Caudate nucleus (tissue), 63 donors: ENCODE measurements at places on chromosomes 13 and 19.

GRCh38 chr19:53507523-53508442, 30.2 kb upstream of the ZNF331 start:
- DNase-seq = no peak

DNA sequence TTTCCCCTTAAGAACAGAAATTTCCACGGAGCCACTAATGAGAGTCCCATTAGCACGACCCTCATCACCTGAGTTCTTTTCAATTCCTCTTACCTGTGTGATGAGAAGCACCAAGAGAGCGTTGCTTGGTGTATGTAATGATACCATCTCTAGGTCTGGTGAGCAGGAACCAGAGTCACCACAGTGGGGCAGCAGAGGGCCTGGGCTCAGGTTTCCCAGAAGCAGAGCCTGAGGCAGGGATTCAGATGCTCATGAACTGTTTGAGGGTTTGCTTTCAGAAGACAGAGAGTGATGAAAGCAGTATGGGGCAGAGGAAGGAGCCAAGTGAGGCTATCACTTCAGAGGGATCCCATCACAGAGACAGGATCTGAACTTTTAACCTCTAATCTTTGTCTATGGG, 3.1 kb upstream of the PTPRH start:
- DNase-seq = no peak

DNA sequence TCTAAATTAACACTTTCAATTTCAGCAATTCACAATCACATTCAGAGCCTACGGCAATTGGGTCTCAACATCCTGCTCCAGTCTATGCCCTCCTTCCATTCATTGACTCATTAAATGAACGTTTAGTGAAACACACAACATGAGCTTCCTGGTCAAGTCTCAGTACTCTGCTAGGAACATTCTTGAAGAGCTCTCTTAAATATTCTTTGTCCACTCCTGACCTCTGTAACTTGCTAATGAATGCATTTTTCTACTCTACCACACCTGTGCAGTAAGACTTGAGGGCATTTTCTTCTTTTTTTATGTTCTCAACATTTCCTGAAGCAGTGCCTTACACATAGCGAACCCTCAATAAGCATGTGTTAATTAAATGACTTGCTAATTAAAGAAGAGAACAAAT, 168.6 kb downstream of the OXGR1 start:
- no peak for DNase-seq

DNA sequence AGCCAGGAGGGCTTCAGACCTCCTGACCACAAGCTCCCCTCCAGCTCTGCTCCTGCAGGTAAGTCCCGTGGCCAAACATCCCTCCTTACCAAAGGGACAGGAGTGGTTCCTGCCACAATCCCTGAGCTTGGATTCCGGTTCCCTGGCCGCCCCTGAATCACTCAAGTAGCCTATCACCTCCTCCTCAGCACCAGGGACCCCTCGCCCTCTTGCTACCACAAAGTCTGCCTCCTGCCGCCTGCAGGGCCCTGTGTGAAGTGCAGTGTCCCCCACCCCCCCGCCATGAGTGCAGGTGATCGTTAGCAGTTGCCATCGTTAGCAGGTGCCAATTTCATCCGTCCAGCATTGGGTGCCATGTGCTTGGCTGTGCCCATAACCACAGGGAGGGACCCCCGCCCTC, 40.8 kb upstream of the RANBP3 start:
- DNase-seq = no peak

DNA sequence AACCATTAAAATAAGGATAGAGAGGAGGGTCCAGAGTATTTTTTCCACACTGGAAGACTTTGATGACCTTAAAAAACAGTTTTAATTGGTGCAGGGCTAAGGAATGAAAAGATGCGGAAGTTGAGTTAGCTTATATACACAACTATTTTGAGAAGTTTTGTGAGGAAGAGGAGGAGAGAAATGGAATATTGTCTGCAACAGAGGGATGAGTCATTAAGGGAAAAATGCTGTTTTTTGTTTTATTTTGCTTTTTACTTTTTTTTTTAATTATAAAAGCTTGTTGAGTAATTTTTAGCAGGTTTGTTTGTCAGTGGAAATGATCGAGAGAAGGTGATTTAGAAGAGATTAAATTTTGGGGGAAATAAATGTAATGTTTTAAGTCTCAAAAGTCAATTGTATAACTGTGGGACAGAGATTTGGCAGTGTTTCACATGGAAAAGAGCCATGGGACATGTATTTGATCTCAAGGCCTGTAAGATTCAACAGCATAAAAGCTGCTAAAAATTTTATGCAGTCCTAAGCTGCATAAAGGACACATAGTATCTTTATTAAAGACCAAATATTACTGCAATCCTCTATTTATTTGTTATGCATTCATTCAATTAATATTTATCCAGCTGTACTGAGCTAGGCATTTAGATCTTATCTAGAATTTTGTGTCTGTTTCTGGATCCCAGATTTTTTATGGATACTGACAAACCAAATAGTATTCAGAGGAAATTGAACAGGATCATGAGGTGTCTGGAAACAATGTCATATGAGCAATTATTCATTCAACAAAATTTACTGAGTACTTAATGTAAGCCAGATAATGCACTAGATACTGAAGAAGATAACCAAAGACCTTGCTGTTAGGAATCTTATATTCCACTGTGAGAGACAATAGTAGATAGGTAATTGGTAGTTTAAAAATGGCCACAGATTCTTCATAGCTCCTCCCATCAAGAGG, 72.7 kb downstream of the DNAJC15 start:
- no peak for DNase-seq

- DNase-seq = no peak
These were observed 87.2 kb downstream of the SCGB2B2 start for GRCh38 chr19:34589730-34590129.

GRCh38 chr13:97125810-97126738, 96.1 kb upstream of the MBNL2 start:
- DNase-seq = no peak

- DNase-seq = no peak
These were observed 374.3 kb downstream of the FOXO1 start for GRCh38 chr13:40292108-40292507.

- no peak for DNase-seq
These were observed 2.7 kb downstream of the WDR88 start for GRCh38 chr19:33134571-33135041.

DNA sequence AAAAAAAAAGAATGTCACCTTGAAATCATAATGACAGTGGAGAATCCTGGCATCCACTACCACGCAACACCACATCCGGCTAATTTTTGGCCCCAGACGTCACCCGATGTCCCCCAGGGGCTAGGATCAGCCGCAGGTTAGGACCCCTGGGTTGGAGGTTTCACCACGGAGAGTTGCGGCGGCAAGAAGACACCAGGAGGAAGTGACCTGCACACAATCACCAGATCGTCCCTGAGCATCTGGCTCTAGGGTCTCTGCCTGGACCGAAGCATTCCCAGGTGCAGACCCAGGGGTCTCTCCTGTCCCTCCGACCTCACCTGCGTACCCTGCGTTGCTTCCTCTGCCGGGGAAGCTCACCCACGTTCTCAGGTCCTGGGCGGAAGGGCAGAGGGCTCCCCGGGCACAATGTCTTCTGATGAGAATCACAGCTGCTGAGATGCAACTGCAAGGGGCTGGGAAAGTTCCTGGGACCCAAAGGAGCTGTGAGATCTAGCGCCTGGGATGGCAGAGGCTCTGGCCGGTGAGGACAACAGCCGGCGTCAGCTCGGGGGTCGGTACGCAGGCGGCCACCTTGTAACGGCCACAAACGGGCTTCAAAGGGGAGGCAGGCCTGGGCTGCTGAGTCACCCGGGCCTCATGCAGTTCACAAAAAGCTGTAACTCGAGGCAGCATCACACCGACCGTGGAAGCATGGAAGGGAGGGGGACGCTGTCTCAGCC, 111.2 kb downstream of the GADD45B start:
- DNase-seq = no peak

- no peak for DNase-seq
These were observed 2.2 kb downstream of the S1PR2 start for GRCh38 chr19:10228920-10229319.

- no peak for DNase-seq
These were observed 58.3 kb downstream of the DACH1 start for GRCh38 chr13:71808708-71809107.

DNA sequence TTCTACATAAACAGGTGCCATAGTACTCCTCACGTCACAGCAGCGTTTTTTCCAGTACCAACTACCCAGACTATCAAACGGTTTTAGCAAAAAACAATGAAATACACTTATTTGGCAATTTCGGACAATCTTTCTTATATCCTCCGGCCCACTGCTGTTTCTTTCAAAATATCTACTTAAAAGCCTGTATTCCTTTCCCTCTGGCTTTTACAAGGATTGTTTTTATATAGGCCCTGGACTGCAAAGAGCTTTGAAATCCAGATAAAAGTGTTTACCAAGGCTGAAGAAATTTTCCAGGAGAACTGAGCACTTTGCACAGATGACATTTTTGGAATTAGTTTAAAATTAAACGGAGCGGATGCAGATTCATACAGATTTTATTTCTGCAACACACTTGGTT, 255.9 kb upstream of the STARD13 start:
- DNase-seq = no peak

DNA sequence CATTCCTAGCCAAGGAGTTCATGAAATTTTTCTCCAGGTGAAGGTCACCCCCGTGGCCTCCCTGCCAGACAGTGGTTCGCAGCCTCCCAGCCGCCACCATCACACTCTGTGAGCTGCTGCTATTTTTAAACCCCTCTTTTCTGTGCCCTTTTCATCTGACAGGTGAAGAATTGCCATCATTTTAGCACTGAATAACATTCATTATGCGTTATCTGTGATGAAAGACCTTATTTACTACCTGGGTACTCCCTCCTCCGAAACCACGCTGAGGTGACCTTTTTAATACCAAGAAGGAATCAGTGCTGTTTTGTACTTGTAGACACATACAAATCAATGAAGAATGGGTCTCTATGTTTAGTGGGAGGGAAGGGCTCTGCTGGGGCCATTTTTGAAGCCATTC, 148.9 kb upstream of the GPR12 start:
- no peak for DNase-seq

DNA sequence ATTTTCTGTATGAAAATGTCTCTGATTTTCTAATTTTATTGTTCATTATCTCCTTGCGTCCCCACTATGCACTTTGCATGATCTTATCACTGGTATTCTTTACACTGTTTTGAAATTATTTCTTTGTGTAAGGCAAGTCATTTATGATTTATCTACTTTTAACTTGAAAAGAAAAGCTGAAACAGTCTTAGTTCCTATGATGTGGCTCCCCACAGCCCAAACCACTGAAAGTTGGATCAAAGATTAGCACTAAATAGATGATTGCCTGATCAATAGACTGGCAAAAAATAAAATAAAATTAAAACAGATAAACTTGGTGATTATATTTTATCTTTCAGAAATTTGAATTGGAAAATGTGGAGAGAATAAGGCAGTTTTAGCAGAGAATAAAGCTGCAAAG, 1101.9 kb downstream of the PCDH9 start:
- DNase-seq = no peak

DNA sequence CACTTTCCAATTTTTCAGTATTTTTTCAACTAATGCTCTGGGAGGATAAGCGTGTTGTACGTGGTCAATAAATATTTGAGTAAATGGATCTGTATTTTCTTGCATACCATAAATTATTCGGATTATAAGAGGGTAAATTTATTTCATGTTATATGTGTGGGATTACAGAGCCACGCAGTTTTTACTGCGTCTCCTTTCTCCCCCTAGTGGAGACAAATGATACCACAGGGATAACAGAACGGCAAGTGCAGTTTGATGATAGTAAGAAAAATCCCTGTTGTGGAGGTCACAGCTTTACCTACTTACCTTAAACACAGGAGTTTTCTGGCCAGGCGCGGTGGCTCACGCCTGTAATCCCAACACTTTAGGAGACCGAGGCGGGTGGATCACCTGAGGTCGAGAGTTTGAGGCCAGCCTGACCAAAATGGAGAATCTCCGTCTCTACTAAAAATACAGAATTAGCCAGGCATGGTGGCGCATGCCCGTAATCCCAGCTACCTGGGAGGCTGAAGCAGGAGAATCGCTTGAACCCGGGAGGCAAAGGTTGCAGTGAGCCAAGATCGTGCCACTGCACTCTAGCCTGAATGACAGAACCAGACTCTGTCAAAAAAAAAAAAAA, 16.8 kb downstream of the MBD3L2B start:
- DNase-seq = no peak

GRCh38 chr19:42487032-42487797, 41.1 kb downstream of the CEACAM1 start:
- DNase-seq = no peak

DNA sequence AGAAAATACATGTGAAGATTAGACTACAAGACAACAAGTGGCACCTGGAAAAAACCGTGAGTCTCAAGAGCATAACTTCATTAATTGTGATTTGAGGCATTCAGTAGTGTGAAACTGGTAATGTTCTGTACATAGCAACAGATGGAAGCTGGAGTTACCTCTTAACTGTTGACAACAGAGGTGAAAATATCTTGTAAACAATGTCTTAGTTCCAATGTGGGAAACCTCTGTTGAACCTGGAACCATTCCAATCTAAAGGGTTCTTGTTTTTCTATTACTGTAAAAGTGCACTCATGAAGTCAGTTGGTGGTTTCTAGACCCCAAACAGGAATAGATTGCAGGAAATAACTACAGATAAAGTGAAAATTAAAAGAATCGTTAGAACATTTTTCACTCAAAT, 728.4 kb downstream of the SLITRK1 start:
- no peak for DNase-seq

DNA sequence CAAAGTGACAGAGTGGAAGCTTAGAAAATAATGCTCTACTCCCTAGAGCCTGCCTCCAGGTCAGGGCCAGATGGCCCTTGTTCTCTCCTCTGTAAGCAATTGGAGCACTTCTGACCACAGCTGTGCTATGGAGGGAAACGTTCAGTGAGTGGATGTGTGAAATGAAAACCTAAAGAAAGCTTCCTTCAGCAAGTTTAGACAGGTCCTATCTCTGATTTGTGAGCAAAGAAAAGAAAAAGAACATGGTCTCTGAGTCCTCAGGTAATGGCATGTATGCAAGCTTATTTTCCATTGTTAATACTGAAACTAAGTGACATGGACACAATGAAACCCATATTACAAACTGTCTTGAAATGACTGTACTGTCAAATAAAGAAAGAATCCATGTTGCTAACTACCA, 1486.8 kb downstream of the EFNB2 start:
- no peak for DNase-seq

GRCh38 chr19:33293255-33294057, 8.9 kb downstream of the CEBPA start:
- DNase-seq = no peak

- no peak for DNase-seq
These were observed 62.0 kb downstream of the ZNF100 start for GRCh38 chr19:21705393-21705792.
